ENCODE measurements at places on chromosomes 5 and 9.

DNA sequence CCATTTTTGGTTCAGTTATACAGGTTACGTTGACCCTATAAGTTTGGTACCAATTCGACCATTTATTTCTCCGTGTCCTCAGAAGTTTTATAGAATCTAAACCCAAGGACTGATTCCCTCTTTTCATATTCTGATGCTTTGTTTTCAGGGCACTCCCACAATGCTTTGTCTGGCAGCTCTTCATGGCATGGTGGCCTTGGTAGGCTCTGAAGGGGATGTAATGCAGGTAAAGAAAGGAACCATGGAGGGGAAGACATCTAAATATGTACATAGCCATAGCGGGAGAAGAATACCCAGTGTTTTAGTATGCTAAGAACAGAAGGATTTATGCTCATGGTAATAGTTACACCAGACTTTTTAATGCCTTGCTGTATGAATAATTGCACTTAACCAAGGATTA is 82.7 kb downstream of the HACD4 start:
- no peak for DNase-seq

- DNase-seq: no peak
Measured at GRCh38 chr5:164651546-164652275, 1146.3 kb downstream of the MAT2B start.

GRCh38 chr5:137923856-137924255 is 34.6 kb downstream of the PKD2L2 start:
- no peak for DNase-seq

GRCh38 chr5:180988592-180988991 is at the start of gene BTNL3:
Gene BTNL3 (plus strand): TSS chr5:180988846. CDS start chr5:180989029, 183 bp downstream.
- DNase-seq: no peak
